Neural progenitor cell (in vitro differentiated cells): ENCODE measurements at places on chromosomes 5 and 9. TPM values are rescaled to one million over a fixed set of nuclear protein-coding genes. Genes with fewer than 3 reads are reported as not detected.

DNA sequence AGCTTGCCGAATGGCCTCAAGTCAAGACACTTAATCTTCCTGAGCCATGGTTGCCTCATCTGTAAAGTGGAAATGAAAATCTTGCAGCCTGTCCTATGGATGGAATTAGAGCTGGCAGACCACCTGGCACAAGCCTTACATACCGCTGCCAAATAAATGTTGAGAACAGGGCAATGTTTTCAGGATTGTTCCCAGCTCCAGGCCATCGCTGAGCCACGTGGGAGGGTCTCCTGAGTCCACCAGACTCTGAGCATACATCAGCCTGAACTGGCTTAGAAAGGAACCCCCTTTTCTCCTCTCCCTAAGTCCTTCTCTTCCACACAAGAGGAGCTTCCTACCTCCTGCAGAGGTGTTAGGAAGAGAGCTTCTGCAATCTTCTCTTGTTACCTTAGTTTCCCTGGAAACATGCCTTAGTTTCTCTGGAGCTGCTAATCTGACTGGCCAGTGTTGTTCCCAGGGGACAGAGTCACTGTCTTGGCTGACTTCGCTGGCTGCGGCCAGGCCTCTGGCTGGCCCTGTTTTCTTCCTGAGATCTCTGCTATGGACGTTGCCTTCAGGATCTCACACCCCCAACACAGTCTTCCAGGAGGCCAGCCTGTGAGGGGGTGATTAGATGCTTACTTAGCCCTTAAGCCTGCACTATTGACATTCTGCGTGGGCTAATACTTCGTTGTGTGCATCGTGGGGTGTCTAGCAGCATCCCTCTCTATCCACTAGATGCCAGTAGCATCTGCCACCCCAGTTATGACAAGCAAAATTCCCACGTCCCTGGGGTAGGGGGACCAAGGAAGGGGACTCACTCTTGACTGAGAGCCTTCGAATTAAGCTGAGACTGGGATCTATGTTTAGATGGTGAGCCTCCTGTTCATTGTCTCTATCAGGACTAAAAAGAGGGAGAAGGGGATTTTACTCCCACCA, 62.2 kb downstream of the BOD1 start:
- H3K27me3 ChIP-seq = no peaks in the 10 kb centered on the region
- no peak overlapping the region for H3K4me3 ChIP-seq
- no peaks in the 10 kb centered on the region for H3K36me3 ChIP-seq
- peak overlapping the region; percentile 83 for H3K27ac ChIP-seq
- no peak for DNase-seq

- no peaks in the 10 kb centered on the region for H3K36me3 ChIP-seq
- DNase-seq = no peak
- H3K4me3 ChIP-seq = no peak overlapping the region
These were observed 575.6 kb upstream of the GRAMD2B start for GRCh38 chr5:125847561-125847960.

AK8 gene
- total RNA-seq = 0.43 and 0.71 TPM in 2 replicates

- no peak overlapping the region for H3K27ac ChIP-seq
- peak; percentile 60 for DNase-seq
- peaks cover 20% of the 10 kb centered on the region for H3K4me1 ChIP-seq
- H3K36me3 ChIP-seq = no peaks in the 10 kb centered on the region
These were observed 28.3 kb upstream of the PTGS1 start for GRCh38 chr9:122342323-122343050.

DNA sequence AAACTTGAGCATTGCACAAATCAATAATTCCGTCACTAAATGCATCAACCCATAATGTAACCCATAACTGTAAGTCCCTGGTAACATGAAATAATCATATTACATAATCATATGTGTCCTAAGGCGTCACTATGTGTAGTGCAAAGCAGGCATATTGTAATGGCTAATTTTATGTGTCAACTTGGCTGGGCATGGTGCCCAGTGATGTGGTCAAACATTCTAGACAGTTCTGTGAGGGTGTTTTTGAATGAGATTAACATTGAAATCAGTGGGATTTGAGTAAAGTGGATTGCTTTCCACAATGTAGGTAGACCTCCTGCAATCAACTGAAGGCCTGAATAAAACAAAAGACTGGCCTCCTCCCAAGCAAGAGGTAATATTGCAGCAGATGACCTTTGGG, 794.4 kb upstream of the ACO1 start:
- H3K27ac ChIP-seq = no peak overlapping the region
- no peaks in the 10 kb centered on the region for H3K36me3 ChIP-seq
- H3K27me3 ChIP-seq = no peaks in the 10 kb centered on the region
- H3K4me3 ChIP-seq = no peak overlapping the region

DNAJC18 gene
- total RNA-seq = 13.7 and 21.7 TPM in 2 replicates

DNA sequence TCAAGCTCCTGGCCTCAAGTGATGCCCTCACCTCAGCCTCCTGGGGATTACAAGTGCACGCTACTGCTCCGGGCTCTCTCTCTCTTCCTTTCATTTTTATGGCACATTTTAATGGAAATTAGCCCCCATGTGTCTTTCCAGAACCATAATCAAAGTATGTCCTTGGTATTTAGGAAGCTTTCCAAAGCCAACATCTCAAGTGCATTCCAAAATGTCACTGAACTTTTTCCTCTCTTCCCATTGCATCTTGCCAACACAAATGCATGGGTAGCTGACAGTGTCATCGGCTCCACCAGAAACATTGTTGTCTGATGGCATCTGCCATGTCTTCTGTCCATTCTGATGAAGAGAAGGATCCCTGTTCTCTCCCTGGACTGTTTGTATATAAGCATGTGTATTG, 90.5 kb upstream of the ANXA1 start:
- H3K27me3 ChIP-seq = no peaks in the 10 kb centered on the region
- no peak overlapping the region for H3K27ac ChIP-seq
- no peak for DNase-seq
- no peaks in the 10 kb centered on the region for H3K4me1 ChIP-seq

TAL2 gene
- total RNA-seq = 2.5 TPM in 1 of 2 replicates, not detected in the other
